Panc1 (cell line): ENCODE measurements at places on chromosomes 5 and 9. TPM values are rescaled to one million over a fixed set of nuclear protein-coding genes. Genes with fewer than 3 reads are reported as not detected.

The PFN3 gene
- not detected for total RNA-seq

The OR1Q1 gene
- not detected for total RNA-seq

The NPR3 gene
- 0.10 TPM for total RNA-seq

The SPINK6 gene
- not detected for total RNA-seq

DNA sequence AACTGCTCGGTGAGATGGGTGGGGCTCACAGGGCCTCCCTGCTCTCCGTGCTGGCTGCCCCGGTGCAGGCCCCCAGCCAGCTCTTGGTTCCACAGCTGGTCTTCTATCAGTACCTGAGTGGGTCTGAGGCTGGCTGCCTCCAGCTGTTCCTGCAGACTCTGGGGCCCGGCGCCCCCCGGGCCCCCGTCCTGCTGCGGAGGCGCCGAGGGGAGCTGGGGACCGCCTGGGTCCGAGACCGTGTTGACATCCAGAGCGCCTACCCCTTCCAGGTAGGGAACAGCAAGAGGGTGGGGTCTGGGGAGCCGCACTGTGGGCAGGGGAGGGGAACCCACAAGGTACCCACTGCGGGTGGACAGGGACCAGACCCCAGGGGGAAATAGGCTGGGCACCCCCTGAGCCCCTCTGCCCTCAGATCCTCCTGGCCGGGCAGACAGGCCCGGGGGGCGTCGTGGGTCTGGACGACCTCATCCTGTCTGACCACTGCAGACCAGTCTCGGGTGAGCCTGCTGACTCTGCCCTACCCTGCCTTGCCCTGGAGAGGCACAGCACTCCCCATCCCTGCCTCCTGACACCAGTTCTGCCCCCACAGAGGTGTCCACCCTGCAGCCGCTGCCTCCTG is 2.8 kb downstream of the MAMDC4 start:
- no peak overlapping the region for H3K27ac ChIP-seq
- H3K36me3 ChIP-seq = no peaks in the 10 kb centered on the region
- H3K4me1 ChIP-seq = peaks cover 44% of the 10 kb centered on the region
- DNase-seq = no peak

The CDK5RAP2 gene
- total RNA-seq = 47.7 TPM

GRCh38 chr9:127980060-127980705 is 606 bp downstream of the EEIG1 start:
- peak overlapping the region; percentile 94 for H3K27ac ChIP-seq
- no peaks in the 10 kb centered on the region; the same call in none of the 2 replicates for H3K36me3 ChIP-seq
- H3K4me1 ChIP-seq = peaks cover 40% of the 10 kb centered on the region
- H3K27me3 ChIP-seq = no peaks in the 10 kb centered on the region
- no peak for DNase-seq
- peak overlapping the region; percentile 98 for H3K4me3 ChIP-seq

- H3K27ac ChIP-seq = no peak overlapping the region
- H3K36me3 ChIP-seq = no peaks in the 10 kb centered on the region
- no peaks in the 10 kb centered on the region for H3K27me3 ChIP-seq
- DNase-seq = no peak
- H3K4me3 ChIP-seq = no peak overlapping the region
These were observed 103.9 kb downstream of the INSYN2B start for GRCh38 chr5:169876386-169876785.

GRCh38 chr5:131791866-131792265 is 5.0 kb downstream of the FNIP1 start:
- no peak for DNase-seq
- H3K36me3 ChIP-seq = peaks cover 3% of the 10 kb centered on the region
- no peaks in the 10 kb centered on the region for H3K27me3 ChIP-seq
- H3K4me3 ChIP-seq = no peak overlapping the region

The OCLN gene
- 102 TPM for total RNA-seq
